ENCODE measurements at places on chromosomes 2 and 18.

- DNase-seq, result no peak
Observed at GRCh38 chr2:122635686-122636085, 880.2 kb downstream of the TSN start.

DNA sequence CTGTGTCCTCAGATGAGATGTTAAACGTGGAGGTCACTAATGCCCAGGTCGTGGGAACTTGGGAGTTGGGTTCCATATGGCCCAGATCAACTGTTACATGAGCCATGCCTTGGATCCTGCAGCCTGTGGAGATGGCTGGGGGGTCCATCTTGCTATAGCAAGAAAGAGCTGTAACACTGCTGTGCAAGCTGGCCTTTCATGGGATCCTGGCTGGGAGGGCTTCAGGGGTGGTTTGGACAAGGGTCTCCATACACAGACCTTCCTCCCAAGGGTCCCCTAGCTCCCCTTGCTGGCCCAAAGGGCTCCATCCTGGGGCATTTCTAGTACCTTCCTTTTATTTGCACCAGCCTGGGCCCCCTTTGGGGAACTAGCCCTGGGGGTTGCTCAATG lies 337.7 kb downstream of the DYSF start:
- no peak for DNase-seq

DNA sequence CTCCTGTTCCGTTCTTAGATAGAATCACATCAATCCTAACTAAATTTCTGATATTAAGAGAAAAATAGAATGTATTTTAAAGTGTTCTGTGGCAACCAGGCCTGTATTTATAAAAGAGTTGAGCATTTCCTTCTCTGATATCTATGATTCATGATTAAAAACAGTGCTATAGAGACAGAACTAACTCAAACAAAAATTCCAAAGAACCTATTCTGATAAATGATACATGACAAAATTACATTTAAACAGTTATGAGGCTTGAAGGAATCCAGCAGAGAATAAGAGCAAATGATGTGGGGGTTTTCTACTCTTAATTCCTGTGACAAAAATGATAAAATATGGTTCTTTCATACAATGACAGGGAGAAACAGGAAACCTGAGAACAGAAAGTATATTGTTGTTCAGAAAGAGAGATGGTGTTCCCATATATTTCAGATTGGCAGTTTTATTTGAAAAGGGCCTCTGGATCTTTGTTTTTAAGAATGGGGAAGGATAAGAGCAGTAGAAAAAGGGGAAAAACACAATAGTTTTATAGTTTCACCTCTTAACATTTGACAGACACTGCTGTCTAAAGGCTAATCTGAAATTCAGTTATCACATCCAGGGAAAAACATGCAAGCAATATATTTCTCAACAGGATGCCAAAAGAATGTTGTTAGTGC lies 944.3 kb downstream of the LRP1B start:
- no peak for DNase-seq

- peak; percentile 55 for DNase-seq
Observed at GRCh38 chr18:8301427-8302172, 307.6 kb upstream of the RAB12 start.

DNA sequence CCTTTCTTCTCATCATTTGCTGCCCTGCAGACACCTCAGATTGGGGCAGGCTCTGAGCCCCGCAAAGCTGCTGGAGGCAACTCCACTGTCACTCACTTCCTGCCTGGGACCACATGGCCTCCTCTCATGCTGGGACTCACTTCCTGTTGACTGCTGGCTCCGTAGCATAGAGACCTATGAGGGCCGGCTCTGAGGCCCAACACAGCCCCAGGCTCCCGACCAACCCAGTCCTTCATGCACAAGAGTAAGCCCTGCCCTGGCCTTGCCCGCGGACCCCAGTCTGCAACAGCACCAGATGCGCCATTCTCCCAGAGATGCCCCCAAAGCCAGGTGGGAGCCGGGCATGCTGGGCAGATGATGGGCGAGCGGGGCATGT lies 55.7 kb downstream of the DNMT3A start:
- DNase-seq, result no peak

DNA sequence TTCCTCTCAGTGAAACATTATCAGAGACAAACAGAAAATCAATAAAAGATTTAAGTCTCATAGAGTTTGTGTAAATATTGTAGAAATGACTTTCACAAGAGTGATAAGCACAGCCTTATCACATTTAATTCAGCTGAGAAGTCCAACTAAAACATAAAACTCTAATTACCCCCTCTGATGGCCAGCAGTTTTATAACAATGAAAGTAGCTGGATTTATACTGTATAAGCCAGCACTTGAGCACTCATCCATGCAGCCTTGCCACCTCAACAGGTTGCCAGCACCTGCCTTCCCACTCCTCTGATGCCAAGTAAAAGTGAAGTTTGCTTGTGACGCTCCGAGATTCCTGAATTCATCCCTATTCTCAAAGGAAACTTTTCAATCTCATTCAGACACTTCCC lies 103.0 kb upstream of the STK39 start:
- DNase-seq, result no peak

GRCh38 chr2:197870137-197870536 lies 65.7 kb downstream of the PLCL1 start:
- no peak for DNase-seq

DNA sequence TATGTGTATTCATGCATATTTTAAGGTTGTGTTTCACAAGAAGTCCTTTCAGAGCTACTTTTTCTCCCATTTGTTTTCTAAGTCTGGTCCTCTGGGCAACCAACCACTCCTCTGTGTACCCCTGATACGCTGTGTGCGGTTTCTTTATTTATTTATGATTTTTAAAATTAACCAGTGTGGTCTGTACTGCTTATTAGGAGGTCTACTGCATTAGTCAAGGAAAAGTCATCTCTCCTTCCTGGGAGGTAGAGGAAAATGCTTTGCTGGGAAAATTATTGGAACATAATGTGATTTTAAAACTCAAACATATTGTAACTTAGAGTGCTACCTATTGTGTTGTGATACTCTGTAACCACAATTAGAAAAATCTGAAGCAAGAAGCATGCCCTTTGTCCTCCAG lies 1404.3 kb downstream of the SUCLG1 start:
- DNase-seq, result no peak

GRCh38 chr2:233602076-233602475 lies 15.4 kb upstream of the UGT1A8 start:
- no peak for DNase-seq

GRCh38 chr2:23530206-23530908 lies 145.4 kb downstream of the KLHL29 start:
- DNase-seq, result no peak

GRCh38 chr18:13710414-13710831 lies 15.9 kb downstream of the FAM210A start:
- no peak for DNase-seq
